ENCODE measurements at places on chromosomes 3 and 15.
A peak's percentile ranks its signal among the peaks of the same experiment; 100 is the strongest.

DNA sequence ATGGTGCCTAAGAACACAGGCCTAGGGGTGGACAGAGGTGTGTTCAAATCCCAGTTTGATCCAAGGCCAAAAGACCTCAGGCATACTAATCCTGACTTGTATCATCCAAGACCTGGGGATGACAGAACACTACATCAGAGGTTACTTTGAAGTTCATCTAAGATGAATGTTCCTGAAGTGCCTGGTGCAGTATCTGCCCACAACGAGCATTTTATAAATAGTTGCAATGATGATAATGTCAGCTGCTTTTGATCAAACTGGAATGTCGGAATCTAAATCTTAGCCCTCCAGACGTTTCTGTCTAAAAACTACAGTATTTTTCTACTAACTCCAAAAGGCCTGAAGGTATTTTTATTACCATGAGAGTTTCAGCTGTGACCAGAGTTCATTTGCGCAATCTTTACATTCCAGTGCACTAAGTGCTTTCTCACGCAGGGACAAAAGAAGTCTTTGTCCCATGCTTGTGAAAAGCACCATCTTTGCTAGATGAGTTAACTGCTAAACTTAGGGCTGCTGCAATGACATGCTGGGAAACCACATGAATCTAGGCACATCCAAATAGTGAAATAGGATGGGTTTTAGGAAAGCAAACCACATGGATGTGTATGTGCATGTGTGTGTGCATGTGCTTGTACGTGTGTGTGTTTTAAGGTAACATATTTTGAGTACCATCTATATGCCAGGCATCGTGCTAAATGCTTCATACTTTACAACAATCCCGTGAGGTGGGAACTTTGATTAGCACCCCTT, 18.1 kb downstream of the ANXA2 start:
- DNase-seq = peak; percentile 60

- DNase-seq = no peak
These were observed 16.9 kb upstream of the AGBL1 start for GRCh38 chr15:86062646-86063243.

- DNase-seq = no peak
These were observed 19.6 kb downstream of the PLXND1 start for GRCh38 chr3:129586746-129587430.

DNA sequence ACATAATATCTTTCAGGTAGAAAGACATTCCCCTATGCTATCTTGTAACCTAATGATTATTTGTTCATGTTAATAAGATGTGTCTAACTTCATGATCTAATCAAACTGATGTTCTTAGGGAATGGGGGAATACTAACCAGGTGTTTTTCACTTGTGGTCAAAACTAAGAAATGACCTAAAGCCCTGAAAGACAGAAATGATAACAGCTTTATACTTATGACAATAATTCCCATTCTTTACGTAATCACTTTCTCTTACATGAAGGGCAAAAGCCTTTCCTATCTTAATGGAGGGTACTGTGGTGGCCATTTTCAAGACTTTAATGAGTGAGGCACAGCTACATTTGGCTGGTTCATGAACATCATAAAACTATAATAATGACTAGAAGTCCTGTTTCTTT, 33.9 kb upstream of the MEIS2 start:
- no peak for DNase-seq

- DNase-seq = no peak
These were observed 63.3 kb downstream of the AQP9 start for GRCh38 chr15:58201516-58201915.

DNA sequence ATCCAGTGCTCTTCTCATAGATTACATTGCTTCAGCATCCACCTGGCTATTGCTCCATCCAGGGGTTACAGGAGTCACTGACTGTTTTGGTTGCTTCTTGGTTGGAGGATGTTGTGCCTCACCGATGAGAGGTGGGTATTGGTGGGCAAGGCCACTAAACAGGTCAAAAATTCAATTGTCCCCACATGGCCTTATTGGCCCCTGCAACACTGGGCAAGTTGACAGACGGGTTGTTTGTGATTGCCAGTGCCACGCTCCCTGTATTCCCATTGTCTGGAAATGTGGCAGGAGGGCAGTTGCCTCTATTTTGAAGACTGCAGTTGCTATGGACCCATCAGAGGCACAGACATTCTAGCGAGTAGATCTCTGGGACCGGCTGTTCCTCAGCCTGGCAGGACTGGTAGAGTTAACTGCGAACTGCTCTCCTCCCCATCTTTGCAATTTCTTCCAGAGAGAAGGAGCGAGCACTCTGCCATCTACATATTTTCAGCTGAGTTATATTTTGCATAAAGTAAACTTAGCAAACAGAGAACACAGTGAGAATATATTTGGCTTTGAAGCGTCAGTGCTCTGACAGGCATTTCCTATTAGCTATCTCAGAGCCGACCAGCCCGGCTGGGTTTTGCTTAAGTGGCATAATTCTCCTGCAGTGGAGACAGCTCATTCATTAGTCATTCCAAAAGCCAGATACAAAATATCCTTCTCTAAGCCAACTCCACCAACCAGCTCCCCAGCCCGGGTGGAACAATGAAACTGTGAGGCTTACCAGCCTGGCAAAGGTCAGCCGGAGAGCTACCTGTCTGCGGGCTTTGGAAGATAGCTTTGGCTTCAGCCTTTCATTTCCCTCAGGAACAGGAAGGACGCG, 26.0 kb upstream of the MAGEF1 start:
- DNase-seq = no peak

DNA sequence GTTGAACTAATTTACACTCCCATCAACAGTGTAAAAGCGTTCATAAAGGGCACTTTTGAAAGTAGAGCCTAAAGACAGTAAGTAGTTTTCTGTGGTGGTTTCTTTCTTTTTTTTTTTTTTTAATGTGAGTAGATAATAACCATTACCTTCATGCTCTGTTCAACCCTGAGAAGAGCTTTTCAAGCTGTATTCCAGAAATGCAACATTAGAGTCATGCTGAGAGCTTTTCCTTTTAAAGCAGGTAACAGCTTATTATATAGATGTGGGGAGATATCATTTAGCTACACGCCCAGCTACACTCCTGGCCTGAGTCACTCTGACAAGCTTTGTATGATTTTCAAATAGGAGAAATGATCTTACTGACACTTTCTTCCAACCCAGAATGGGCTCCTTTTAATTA, 96.2 kb upstream of the ARHGEF26 start:
- DNase-seq = no peak

DNA sequence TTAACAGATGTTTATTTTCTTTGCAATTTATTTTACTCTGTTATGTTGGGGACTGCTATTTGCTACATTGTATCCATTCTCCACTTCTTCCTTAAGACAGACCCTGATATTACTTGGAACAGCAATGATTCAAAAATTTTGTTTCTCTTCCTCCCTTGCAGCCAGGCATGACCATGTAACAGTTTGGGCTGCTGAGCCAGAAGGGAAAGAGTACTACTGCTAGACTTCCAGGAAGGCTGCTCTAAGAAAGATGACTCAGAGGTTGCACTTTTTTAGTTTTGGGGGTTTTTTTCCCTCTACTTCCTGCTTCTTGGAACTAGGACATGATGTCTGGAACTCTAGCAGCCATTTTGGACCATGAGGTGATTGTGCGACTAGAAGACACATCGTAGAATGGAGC, 10.3 kb downstream of the PRR20G start:
- DNase-seq = no peak

DNA sequence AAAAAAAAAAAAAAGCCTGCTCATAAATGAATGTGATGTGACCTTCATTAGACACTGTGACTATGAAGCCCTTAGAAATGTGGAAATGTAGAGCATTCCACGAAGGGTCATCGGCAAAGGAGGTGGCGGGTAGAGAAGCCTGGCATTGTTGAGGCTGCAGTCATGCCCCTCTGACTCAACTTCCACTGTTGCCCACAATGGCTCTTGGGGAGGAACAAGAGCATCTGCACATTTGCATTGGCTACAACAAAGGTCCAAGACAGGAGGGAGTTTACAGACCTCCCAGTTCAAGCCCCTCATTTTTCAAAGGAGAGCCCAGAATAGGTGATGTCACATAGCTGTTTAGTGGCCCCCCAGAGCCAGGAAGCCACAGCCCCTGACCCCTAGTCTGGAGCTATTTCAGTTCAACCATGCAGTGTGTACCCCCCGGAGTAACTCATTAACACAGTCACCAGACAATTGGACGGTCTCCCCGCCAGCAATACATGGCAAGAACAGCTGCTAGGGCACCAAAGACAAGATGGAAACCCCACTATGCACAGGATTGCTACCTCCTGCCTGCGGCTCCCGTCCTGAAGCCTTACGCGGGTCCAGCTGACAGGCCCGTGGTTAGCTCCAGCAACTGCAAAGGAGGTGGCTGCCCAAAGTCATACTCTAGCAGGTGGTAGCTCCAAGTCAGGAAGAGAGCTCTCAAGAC, 56.2 kb downstream of the SH3BP5 start:
- DNase-seq = no peak

DNA sequence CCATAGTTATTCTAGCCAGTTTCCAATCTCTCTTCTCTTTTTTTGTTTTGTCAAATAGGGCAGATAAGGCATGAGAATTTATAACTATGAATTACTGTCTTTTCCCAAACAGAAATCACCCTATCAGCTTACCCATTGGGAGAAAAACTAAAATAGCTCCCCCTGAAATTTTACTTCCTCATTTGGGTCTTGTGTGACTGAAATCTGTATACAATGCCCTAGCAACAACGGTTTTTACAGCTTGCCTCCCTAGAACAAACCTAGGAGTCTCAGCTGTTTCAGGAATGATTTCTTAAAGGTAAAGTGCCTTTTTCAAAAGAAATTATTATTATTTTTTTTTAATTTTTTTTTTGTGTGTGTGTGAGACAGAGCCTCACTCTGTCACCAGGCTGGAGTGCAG, 56.8 kb downstream of the CD86 start:
- DNase-seq = no peak

DNA sequence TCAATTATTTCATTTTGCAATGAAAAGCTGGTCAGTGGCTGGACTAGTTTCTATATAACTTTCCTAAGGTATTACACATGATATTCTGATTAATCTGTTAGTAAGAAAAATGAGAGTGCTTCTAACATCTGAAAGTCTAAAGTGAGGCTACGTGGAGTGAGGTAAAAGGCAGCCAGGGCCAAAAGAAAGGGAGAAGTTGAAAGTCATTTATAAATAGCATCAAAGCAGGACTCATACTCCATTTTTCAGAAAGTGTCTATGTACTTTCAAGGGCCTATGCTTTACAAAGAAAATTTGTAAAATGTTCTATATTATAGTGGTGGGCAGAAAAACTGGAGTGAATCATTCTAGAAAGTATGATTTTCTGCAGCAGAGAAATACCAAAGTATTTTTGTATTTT, 80.0 kb downstream of the CSNK1G1 start:
- DNase-seq = no peak

DNA sequence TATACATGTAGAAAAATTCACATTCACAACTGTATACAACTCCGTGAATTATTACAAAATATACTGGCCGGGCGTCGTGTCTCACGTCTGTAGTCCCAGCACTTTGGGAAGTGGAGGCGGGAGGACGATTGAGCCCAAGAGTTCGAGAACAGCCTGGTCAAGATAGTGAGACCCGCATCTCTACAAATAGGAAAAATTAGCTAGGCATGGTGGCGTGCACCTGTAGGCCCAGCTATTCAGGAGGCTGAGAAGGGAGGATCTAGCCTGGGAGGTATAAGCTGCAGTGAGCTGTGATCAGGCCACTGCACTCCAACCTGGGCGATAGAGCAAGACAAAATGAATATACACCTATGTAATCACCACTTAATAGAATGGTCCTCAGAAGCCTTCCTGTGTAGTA, 1.3 kb downstream of the RAD51 start:
- DNase-seq = no peak

GRCh38 chr3:123431658-123432324, 17.1 kb downstream of the ADCY5 start:
- DNase-seq = no peak

DNA sequence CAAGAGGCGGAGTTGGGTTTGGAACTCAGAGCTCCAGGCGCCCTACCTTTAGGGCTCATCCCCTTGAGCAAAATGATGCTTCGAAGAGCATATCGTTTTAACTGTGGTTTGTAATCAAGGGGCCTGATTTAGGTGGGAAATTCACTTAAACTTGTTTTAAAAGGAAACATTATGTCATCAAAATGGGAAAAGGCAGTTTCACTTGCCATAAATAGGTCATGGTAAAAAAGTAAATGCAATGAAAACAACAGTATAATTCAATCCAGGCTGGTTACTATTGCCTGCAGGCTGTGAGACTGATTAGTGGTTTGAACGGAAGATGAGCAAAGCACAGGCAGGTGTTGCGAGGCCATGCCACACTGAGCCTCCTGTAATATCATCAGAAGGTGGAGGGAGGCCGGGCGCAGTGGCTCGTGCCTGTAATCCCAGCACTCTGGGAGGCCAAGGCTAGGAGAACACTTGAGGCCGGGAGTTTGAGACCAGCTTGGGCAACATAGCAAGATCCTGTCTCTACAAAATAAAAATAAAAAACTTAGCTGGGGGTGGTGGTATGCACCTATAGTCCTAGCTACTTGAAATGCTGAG, 2.1 kb downstream of the HDAC11 start:
- DNase-seq = no peak

- DNase-seq = no peak
These were observed 13.5 kb upstream of the SUCNR1 start for GRCh38 chr3:151859905-151860304.

- no peak for DNase-seq
These were observed 18.8 kb upstream of the DGKG start for GRCh38 chr3:186380622-186381380.

- DNase-seq = no peak
These were observed 33.3 kb downstream of the BTLA start for GRCh38 chr3:112466020-112466419.

DNA sequence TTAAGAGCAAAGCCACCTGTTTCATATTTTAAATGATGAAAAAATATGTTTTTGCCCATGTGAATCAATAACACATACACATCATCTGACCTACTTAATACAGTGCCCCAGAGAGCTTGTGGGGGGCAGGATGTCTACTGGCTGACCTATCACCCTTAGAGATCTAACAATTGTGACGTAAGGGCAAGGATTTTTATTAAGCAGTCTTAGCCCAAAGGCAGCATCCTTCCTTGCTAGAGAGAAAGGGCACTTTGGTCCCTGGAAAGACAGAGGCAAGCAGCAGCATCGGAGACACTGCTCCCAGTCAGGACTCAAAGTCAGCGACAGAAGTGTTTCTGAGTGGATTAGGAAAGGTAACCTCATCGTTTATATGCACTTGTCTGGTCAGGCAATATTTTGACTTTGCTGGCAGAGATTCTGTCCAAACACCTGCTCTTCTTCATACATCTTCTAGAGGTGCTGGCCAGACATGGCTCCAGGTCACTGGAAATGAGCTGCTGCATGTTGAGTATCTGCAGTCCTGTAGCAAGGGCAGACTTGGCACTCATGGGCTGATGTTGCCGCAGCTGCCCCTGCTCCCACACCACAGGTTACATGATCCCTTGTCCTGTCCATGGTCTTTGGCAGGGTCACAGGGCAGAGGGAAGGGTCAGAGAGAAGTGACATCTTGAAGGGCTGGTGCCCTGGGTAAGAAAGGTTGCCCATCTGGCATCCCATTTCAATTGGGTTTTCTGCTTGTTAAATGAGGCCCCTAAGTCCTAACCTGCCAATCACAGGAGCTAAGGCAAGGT, 1.8 kb downstream of the CXCR6 start:
- DNase-seq = no peak

DNA sequence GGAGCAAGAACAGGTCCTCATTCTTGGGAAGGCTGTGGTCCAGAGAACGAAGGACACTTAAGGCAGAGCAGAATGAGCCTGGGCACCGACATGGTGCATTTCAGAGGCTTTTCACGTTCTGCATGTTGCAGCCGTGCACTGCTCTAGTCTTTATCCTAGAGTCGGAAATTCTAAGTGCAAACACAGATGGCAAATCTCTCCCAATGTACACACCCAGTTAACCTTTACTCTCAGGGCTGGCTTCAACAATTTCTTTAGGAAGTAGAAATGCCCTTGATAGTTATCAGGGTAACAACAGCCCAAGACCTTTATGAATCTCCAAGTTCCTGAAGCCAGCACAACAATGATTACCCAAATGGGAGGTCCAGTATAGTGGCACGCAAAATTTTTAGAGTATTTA, 39.1 kb upstream of the LRTM1 start:
- no peak for DNase-seq

Data from lung (tissue), 17 donors.